ENCODE measurements at places on chromosomes 5 and 9.

GRCh38 chr5:8417316-8418048, 548.5 kb downstream of the MTRR start:
- no peak for DNase-seq

DNA sequence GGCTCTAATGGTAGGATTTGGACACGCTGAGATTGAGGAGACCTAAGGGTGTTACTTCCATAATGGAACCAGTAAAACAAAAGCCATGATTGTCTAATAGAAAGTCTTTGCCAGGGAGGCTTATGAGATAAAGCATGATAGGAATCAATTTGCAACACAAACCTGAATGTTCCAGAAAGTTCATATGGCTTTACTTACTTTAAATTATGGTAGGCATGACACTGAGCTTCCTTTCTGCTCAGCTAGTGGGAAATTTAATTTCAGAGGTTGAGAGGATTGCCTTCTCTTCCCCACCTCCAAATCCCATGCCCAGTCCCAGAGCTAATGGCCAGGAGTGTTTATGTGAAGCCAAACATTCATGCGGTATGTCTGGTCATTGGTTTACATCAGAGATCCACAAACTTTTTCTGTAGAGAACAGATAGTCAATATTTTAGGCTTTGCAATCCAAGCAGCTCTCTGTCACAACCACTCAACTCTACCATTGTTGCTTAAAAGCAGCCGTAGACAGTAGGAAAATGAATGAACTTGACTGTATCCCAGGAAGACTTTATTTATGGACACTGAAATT, 114.5 kb downstream of the UGCG start:
- DNase-seq = no peak

DNA sequence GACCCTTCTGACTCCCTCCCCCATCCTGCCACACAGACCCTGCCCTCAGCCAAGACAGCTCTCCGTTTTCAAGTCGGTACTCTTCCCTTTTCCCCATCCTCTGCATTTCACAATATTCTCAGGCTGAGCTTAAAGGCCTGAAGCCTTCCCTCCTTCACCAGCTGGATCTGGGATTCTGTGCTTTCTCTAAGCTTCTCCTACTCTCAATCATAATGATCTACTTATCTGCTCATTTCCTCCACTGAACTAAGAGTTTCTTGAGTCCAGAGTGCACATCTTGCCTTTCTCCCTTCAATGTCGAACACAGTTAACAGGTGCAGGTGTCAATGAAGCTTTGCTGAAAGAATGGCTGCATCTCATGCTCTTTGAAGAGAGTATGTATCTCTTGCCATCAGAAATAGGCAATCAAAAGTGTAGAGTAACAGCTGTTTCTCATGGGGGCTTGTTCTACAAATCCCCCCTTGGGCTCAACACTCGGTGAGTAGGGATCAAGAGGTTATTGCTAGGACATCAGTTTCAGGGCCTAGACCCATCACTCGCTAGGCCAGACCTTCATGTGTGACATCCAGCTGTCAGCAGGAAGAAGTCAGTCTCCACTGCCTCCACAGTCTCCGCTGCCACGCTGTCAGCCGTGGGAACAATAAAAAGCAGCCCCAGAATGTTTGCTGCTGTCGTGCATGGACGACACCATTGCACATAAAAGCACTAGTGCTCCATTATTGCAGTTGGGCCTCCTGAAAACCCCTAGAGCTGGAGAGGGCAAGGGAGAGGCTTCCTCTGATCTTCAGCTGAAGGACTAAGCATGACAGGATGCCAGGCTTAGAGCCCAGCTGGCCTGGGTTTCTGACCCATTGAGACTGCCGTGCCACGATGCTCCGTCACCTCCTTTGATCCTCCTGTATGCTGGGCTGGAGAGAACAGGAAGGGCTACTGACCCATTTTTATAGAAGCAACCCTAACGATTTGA, 23.7 kb downstream of the TRAF1 start:
- DNase-seq = no peak

- peak; percentile 55 for DNase-seq
Observed at GRCh38 chr5:133969654-133970324, 1.4 kb upstream of the C5orf15 start.

DNA sequence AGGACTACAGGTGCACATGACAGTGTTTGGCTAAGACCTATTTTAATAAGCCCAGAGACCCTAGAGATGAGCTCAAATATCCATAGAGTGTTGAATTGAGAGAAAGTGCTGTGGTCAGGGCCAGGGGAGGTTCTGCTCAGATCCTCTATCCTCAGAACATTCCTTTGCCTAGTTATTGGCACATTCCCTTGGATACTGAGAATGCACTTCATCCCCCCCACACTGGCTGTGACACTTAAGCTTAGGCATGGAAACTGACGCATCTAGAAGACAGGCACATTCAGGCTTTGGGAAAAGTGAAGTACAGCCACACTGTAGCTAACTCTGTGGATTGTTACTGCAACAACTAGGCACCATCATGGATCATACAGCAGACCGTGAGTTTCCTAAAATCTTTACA, 27.1 kb upstream of the RASGRF2 start:
- DNase-seq = peak; percentile 22

DNA sequence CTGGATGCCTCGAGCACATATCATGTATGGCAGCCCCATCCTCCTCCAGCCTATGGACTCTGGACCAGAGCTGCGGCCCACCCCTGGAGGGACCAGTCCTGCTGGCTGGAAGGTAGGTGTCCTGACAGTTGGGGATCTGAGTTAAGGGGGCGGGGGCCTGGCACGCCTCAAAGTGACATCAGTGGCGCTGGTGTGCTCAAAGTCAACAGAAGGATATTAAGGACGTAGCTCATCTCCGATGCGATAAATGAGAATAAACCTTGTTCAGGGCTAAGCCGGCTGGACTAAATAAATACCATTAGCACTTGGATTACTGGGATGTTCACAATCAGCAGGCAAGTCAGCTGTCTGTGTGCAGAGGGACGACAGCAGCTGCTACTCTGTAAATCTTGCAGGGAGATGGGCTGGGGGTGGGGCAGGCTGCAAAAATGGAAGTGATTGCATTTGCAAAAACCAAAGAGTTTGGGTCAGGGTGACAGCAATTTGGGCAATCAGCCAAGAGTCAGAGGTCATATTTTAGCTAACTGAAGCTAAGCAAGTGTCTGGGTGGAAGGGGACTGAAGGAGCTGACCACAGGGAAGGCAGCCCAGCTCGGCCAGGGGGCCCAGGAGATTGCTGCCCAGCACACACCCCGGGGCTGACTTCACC, 80.0 kb upstream of the LRRTM2 start:
- no peak for DNase-seq

- peak; percentile 74 for DNase-seq
Observed at GRCh38 chr9:96383165-96383942, at the start of gene SLC35D2. SLC35D2 (minus strand) TSS chr9:96383711; CDS start chr9:96383634, 77 bp downstream.
